Activated naive CD4-positive, alpha-beta T cell treated with anti-CD3 and anti-CD28 coated beads for 36 hours (primary cell): ENCODE measurements at places on chromosomes 5 and 9. TPM values are rescaled to one million over a fixed set of nuclear protein-coding genes. Genes with fewer than 3 reads are reported as not detected.

GRCh38 chr5:174729075-174729680 is 4.8 kb downstream of the MSX2 start:
- no peak for DNase-seq
- H3K36me3 ChIP-seq = no peaks in the 10 kb centered on the region
- H3K27ac ChIP-seq = no peak overlapping the region
- peaks cover 77% of the 10 kb centered on the region for H3K27me3 ChIP-seq
- no peak overlapping the region for H3K4me3 ChIP-seq

Gene WNT8A
- not detected for total RNA-seq

Gene SLC25A48
- not detected for total RNA-seq

Gene SLC22A5
- total RNA-seq = 3.1 TPM

Gene NUTM2G
- not detected for total RNA-seq

Gene SPATA24
- total RNA-seq = 6.0 TPM

- no peaks in the 10 kb centered on the region for H3K36me3 ChIP-seq
- no peak overlapping the region for H3K4me3 ChIP-seq
- no peak for DNase-seq
Measured at GRCh38 chr5:9820691-9821449, 190.7 kb upstream of the TAS2R1 start.

DNA sequence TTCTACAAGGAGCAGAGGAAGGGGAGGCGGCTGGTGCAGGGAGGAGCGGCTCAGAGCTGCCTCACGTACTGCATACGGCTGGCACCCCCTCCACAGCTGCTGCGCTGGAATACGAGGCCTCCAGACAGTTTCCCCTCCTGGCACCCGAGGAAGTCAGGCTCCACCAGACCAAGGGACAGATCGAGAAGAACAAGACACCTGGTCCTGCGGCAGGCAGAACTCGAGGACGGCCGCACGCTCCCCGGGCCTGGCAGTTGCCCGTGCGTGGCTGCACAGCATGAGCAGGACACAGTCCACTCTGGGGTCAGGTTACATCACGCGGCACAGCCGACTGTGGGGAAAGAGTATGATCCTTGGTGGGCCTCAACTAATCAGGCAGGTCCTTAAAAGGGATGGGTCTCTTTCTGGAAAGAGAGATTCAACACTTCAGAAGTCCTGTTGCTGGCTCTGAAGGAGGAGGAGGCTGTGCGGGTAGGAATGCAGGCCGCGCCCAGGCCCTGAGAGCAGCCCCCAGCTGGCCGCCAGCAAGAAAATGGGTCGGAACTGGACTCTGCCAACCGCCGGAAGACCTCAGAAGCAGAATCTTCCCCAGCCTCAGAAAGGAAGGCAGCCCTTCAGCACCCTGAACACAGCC is 11.6 kb downstream of the UBAC1 start:
- peaks cover 20% of the 10 kb centered on the region for H3K36me3 ChIP-seq
- H3K4me1 ChIP-seq = peaks cover 3% of the 10 kb centered on the region
- no peaks in the 10 kb centered on the region for H3K27me3 ChIP-seq
- no peak overlapping the region for H3K27ac ChIP-seq
- DNase-seq = no peak
- no peak overlapping the region for H3K4me3 ChIP-seq

GRCh38 chr9:93595461-93595860 is 19.1 kb downstream of the PHF2 start:
- no peak overlapping the region for H3K27ac ChIP-seq
- H3K36me3 ChIP-seq = no peaks in the 10 kb centered on the region
- no peak for DNase-seq
- H3K4me1 ChIP-seq = peaks cover 51% of the 10 kb centered on the region
- H3K27me3 ChIP-seq = no peaks in the 10 kb centered on the region

DNA sequence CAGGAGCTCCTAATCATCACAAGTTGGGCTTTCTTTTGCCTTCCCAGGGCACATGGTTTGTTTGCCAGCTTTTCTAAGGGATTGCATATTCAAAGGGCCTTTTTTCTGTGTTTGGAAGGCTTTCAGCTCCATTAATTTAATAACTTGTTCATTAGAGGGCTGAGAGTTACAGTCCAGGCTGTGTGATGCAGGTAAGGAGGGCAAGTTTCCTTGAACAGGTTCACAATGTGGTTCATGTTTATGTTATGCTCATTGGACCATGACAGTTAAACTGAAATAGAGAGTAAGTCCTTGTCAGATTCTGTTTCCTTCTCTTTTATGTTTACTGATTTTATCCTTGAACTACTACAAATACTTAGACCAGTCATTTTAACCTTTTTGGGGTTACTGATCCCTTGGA is 174.4 kb downstream of the MARCHF11 start:
- H3K27ac ChIP-seq = no peak overlapping the region
- H3K4me1 ChIP-seq = no peaks in the 10 kb centered on the region
- H3K4me3 ChIP-seq = no peak overlapping the region

- no peaks in the 10 kb centered on the region for H3K36me3 ChIP-seq
- no peak overlapping the region for H3K4me3 ChIP-seq
- DNase-seq = no peak
- no peak overlapping the region for H3K27ac ChIP-seq
- H3K4me1 ChIP-seq = no peaks in the 10 kb centered on the region
- H3K27me3 ChIP-seq = peaks cover 13% of the 10 kb centered on the region
Measured at GRCh38 chr5:179322071-179323025, 22.9 kb downstream of the ADAMTS2 start.

- peak overlapping the region; percentile 66 for H3K4me3 ChIP-seq
- H3K27me3 ChIP-seq = no peaks in the 10 kb centered on the region
- peaks cover 37% of the 10 kb centered on the region for H3K4me1 ChIP-seq
- no peaks in the 10 kb centered on the region for H3K36me3 ChIP-seq
Measured at GRCh38 chr5:40578501-40579451, 100.9 kb upstream of the PTGER4 start.
